GM13977 (cell line): ENCODE measurements at places on chromosomes 6 and 20.

DNA sequence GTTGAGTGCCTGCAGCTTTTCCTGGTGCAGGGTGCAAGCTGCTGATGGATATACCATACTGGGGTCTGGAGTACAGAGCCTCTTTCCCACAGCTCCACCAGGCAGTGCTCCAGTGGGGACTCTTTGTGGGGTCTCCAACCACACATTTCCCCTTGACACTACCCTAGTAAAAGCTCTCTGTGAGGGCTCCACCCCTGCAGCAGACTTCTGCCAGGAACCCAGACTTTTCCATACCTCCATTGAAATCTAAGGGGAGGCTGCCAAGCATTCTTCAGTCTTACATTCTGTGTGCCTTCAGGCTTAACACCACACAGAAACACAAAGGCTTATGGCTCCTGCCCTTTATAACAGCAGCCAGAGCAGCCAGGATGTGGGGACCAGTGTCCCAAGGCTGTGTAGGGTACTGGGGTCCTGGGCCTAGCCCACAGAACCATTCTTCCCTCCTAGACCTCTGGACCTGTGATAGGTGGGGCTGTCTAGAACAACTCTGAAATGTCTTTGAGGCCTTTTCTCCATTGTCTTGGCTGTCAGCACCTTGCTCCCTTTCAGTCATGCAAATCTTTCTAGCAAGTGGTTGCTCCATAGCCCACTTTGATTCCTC lies 65.7 kb downstream of the TBXT start:
- DNase-seq, result no peak

DNA sequence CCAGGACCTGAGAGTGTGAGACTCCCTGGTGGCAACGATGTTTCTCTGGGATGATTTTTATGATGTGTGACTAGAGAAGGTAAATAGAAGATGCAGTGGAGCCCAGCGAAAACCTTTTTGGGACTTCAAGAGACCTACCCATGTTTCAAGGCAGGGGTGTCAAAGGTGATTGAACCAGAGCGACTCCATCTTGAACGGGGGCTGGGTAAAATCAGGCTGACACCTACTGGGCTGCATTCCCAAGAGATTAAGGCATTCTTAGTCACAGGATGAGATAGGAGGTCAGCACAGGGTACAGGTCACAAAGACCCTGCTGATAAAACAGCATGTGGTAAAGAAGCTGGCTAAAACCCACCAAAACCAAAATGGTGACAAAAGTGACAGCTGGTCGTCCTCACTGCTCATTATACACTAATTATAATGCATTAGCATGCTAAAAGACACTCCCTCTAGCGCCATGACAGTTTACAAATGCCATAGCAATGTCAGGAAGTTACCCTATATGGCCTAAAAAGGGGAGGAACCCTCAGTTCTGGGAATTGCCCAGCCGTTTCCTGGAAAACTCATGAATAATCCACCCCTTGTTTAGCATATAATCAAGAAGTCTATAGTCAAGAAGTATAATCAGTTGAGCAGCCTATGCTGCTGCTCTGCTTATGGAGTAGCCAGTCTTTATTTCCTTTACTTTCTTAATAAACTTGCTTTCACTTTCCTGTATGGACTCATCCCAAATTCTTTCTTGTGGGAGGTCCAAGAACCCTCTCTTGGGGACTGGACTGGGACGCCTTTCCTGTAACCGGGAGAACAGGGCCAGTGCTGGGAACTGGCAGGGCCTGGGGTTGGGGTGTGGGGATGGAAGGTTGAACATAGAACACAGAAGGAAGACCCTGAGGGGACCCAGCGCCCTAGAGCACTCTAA lies 526.4 kb downstream of the QKI start:
- no peak for DNase-seq

- peak; percentile 48 for DNase-seq
Observed at GRCh38 chr6:53335224-53335994, 13.3 kb downstream of the ELOVL5 start.

- no peak for DNase-seq
Observed at GRCh38 chr6:101776919-101777350, 383.4 kb downstream of the GRIK2 start.

- no peak for DNase-seq
Observed at GRCh38 chr6:129599467-129599866, 110.5 kb downstream of the ARHGAP18 start.

DNA sequence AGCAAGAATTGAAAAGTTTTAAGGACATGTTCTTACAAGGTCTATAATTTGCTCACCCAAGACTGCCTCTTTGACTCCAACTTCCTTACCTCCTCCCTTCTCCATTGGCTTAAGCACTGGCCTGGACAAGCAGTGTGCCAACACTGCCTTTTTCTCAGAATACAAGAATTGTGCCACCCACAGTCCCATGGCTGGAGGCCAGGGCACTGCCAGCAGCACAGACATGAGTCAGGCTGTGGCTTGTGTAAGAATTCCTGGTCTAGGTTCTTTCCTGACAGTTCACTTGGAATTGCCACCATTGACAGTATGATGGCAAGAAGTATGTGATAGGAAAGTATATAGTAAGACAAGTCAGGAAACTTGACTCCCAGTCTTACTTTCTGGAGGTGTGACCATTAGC lies 202.7 kb upstream of the MARCKS start:
- no peak for DNase-seq
